ENCODE measurements at places on chromosomes 5 and 9.

- no peak for DNase-seq
Measured at GRCh38 chr5:42672925-42673324, 83.7 kb upstream of the CCDC152 start.

DNA sequence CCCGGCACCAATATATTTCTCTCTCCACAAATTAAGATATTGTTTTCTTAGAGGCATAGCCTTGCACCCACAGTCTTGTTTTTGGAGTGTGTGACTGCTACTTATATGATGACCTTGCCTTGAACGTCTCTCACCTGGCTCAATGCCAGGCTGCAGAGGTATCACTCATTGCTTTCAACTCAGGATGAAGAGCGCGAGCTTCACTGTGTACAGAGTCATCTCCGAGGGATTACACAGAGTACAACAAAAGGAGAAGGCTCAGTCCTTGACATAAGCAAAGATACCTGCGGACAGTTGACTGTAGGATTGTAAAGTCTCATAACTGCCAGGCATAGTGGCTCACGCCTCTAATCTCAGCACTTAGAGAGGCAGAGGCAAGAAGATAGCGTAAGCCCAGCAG is 53.8 kb downstream of the CD180 start:
- no peak for DNase-seq

DNA sequence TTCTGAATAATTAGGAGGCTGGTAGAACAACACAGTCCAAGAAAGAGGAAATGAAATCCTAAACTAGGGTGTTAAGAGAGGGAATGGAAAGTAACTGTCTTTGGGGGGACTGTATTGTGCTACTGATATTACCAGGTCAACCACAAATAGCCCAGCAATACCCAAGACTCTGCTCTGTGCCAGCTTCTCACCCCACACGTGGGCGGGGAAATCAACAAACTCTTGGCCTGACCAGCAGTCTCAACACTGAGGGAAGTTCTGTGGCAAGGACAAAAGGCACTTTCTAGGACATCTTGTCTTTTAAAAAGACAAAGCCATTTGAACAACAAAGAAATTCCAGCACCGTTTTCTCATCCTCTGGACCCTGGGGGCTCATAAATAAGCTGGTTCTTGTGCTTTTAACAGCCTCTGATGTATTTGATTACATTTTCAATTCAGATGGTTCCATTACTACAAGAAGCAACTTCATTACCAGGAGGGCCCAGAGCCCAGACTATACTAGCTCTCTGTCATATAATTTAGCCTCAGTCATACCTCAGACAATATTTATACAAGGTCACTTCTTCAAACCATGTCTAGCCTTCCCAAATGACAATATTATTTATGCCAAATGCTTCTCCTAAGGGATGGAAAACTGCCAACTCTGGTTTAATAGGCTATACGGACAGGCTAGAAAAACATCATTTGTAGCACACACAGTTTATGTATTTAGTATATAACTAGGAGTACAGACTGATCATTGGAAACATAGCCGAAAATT is 297.8 kb downstream of the CWC27 start:
- DNase-seq = no peak

DNA sequence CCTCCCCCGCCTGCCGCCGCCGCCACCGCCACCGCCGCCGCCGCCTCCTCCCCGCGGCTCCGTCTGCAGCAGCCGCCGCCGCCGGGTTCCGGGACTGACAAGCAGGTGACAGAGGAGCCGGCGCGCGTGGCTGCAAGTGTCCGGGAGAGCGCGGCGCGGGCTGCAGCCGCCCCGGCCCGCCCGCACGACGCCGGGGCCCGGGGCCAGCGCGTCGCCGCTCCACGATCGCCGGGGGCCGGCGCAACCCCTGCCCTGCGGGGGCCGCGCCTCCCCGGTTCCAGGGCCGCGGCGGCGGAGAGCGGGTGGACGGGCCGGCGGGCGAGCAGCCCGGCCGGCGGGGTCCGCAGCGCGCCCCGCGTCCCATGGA is 343 bp downstream of the LMX1B start:
- no peak for DNase-seq

All from NCI-H1417 treated with DMSO at 0.1 percent for 48 hours (cell line).